COR-L47 (cell line): ENCODE measurements at places on chromosomes 2 and 18.

- no peak for DNase-seq
Measured at GRCh38 chr2:165161510-165161909, 42.3 kb downstream of the SCN3A start.

DNA sequence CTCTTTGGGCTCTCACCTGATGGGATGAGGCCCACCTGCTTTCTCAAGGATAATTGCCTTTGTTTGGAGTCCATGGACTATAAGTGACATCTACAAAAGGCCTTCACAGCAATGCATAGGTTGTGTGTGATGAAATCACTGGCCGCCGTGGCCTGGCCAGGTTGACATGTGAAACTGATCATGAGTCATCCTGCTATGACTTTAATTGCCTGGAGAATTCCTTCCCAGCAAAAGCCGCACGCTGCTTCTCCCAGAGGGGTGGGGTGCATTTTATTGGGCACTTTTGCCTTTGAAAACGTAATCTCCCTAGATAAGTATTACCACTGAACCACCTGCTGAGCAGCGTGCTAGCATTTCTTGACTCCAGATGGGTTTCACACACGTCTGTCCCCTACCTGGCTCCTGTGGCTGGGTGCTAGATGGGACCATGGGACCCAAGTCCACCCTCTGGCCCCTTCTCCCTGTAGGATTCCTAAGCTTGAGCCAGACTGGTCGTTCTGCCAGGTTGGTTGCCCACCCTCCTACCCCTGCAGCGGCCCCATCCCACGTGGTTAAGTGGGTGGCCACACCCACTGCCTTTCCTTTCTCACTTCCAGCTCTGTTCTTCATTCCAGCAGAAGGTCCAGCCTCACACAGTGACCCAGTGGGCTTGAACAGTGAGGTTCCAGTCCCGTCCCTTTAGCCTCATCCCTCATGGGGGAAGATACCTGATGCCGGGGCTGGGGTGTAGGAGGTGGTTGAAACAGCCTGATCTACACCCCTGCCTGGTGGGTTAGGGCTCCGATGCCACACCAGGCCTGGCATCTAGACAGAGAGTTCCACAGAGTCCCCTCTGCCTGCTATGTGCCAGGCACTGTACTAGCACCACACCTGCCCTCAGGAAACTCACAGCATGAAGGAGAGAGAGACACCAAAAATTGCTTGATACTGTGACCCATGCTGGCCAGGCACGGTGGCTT lies 89.6 kb downstream of the GBX2 start:
- DNase-seq: no peak

- DNase-seq: peak; percentile 38
Measured at GRCh38 chr2:121075641-121076497, 209.1 kb downstream of the TFCP2L1 start.

DNA sequence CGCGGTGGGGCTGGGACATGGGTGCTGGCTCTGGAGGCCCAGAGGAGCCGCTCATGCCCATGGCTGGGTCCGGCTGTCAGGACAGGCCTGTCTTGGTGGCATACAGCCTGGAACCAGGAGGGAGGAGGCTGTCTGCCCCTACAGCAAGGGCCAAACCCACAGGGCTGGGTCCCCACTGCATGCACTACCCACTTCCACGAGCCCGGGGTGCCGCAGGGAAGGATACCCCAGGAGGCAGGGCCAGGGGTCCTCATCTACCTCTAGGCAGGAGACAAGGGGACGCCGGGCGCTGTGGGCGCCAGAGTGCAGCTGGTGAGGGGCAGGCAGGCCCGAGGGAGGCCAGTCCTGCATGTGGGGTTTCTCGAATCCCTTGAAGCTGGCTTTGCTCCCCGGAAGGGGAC lies 95.1 kb upstream of the GPC1 start:
- DNase-seq: no peak

DNA sequence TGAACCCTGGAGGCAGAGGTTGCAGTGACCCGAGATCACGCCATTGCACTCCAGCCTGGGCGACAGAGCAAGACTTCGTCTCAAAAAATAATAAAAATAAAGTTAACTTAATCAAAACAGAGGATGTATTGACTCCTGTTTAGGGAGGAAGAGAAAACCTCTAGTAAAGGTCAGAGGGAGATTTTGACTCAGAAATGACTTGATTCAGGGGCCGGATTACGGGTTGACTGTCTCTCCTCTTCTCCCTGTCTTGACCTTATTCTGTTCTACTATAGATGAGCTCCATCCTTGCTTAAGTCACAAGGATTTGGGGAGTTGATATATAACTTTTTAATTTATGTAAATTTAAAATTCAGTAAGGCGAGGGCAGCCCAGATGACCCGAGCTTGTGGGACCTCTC lies 71.0 kb downstream of the COX7A2L start:
- DNase-seq: no peak

GRCh38 chr2:100957996-100958653 lies 44.0 kb upstream of the RPL31 start:
- DNase-seq: no peak

- DNase-seq: no peak
Measured at GRCh38 chr18:9827211-9827792, 58.5 kb upstream of the TXNDC2 start.

DNA sequence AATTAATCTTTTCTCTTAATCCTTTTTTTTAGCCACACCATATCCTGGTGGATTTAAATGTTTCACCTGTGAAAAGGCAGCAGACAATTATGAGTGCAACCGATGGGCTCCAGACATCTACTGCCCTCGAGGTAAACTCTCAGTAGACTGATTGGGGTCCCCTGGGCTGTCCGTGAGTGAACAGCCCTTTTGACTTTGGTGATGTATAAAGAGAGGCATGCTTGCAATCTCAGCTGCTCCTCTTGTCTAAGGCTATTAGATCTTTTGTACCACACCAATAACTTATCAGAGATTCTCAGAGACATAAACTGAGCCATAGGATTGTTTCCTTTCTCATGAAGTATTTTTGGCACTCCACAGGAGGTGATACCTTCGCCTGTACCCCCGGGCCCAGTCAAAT lies 118.6 kb downstream of the LYPD6 start:
- no peak for DNase-seq

DNA sequence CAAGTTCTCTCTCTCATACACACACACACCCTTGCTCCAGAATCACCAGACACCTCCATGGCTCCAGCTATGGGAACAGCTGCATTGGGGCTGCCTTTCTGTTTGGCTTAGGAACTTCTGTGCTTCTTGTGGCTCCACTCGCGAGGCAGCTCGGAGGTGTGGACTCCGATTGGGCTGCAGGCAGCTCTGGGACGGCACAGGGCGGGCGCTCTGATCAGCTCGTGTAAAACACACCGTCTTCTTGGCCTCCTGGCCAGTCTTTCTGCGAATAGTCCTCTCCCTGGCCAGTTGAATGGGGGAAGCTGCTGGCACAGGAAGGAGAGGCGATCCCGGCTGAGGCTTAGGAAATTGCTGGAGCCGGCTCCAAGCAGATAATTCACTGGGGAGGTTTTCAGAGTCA lies 22.4 kb downstream of the FOSL2 start:
- DNase-seq: no peak

GRCh38 chr2:172072303-172072702 lies 13.0 kb upstream of the DLX1 start:
- peak; percentile 72 for DNase-seq

GRCh38 chr2:28716265-28716865 lies 35.3 kb upstream of the PPP1CB start:
- DNase-seq: peak; percentile 11

- no peak for DNase-seq
Measured at GRCh38 chr2:128091726-128092080, 703 bp downstream of the UGGT1 start.

DNA sequence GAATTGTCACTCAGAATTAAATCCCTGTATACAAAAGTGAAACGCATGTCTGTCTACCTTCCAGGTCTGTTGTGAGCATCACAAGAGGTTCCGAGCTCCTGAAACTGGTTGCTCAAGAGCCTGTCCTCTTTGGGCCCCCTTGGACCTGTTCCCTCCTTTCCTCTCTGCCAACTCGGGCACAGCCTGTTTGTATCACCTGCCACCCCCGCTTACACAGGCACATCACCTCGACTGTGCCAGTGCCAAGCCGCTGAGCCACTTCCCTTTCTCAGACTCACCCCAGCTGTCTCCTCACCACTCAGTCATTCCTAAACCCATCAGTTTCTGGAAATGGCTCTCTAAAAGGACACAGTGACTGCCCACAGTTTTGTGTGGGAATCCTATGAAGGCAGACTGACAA lies 3.1 kb downstream of the EFR3B start:
- no peak for DNase-seq

- no peak for DNase-seq
Measured at GRCh38 chr18:22459491-22459890, 41.8 kb upstream of the CTAGE1 start.

GRCh38 chr2:196482119-196483065 lies 157.1 kb upstream of the CCDC150 start:
- no peak for DNase-seq

- no peak for DNase-seq
Measured at GRCh38 chr2:138294451-138294850, 207.1 kb upstream of the SPOPL start.

GRCh38 chr2:118148133-118148532 lies 59.9 kb downstream of the INSIG2 start:
- DNase-seq: no peak

DNA sequence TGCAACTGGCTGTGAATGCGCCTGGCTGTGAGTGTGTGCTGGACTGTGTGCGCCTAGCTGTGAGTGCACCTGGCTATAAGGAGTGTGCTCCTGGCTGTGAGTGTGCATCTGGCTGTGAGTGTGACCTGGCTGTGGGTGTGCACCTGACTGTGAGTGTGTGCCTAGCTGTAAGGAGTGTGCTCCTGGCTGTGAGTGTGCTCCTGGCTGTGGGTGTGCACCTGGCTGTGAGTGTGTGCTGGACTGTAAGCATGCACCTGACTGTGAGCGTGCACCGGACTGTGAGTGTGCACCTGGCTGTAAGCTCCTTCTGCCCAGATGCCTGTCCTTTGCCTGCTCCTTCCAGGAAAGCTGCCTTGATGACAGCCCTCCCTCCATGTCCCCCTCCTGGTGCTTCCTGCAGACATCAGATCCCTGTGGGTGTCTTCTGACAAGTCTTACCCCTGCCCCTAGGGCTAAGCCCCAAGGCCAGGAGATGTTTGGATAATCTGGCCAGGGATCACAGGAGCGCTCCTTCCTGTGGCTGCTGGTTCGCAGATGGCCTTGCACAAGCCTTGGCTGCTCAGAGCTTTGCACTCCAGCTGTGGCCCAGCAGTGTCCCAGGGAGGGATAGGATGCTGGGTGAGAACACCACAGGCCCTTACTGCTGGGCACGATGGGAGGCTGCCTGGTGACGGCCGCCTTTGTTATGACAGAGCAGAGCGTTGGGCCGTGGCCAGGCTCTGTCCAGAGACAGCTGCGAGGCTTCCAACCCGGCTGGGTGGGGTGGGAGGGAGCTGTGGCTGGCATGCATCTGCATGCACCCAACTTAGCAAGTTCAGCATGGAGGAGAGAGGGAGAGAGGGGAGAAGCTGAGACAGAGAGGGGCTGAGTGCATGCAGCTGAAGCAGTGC lies 89.9 kb downstream of the GLI2 start:
- DNase-seq: peak; percentile 83

GRCh38 chr2:230444832-230445231 lies 28.8 kb downstream of the SP100 start:
- DNase-seq: no peak

- no peak for DNase-seq
Measured at GRCh38 chr2:96891591-96892333, 21.9 kb upstream of the SEMA4C start.

GRCh38 chr18:68665628-68666027 lies 49.3 kb downstream of the TMX3 start:
- no peak for DNase-seq

- no peak for DNase-seq
Measured at GRCh38 chr18:45270289-45270771, 344.9 kb upstream of the SLC14A2 start.
